ENCODE measurements at places on chromosomes 1 and 21.

GRCh38 chr1:151158326-151158725, 1.9 kb downstream of the TNFAIP8L2 start:
- DNase-seq = peak; percentile 67

- DNase-seq = peak; percentile 39
Measured at GRCh38 chr1:6634371-6635052, 9.8 kb downstream of the THAP3 start.

- peak; percentile 94 for DNase-seq
Measured at GRCh38 chr1:156126630-156127534, 12.4 kb downstream of the LMNA start.

GRCh38 chr21:20308586-20309315, 689.5 kb upstream of the NCAM2 start:
- peak; percentile 38 for DNase-seq

- no peak for DNase-seq
Measured at GRCh38 chr1:29354511-29355098, 118.3 kb downstream of the PTPRU start.

- no peak for DNase-seq
Measured at GRCh38 chr1:70331962-70332361, 22.6 kb downstream of the ANKRD13C start.

DNA sequence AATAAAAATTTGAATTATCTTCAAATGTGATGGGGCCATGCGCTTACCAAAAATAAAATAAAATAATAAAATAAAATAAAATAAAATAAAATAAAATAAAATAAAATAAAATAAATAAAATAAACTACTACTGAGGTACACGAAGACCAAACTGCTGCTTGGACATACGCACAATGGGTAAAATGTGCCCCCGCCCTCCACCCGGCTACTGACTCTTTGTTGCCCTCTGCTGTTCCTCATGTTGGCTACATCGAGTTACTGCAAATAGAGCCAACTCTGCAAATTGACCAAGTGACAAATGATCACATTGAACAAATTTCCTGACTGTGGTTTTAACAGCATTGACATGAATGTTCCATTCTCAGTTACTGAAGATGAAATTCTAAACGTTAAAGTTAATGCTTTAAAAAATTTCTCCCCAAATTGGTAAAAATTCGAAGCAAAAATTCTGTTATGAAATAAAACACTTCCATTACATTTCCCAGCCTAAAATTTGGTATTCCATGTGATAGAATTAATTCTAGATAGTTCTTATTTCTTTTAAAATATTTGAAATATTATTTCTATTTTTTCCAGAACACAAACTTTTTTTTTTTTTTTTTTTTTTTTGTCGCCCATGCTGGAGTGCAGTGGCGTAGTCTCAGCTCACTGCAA, 18.8 kb upstream of the MAP1LC3C start:
- peak; percentile 91 for DNase-seq

DNA sequence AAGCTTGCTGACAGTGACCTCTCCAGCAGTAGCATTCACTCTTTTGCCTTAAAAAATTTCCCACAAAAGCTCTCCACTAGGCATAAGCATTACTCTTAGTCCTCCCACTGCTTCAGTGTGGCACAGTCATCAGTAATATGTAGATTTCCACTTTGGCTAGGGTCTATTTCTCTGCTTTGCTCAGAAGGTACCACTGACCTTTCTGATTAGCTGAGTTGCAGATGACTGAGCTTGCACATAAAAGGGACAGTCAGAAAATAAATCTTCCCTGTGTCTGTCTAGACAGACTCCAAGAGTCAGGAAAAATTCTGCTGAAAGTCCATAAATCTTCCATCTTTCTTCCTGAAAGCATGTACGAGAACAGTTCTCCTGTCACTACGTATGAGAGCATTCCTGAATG, 56.6 kb upstream of the APP start:
- DNase-seq = no peak

DNA sequence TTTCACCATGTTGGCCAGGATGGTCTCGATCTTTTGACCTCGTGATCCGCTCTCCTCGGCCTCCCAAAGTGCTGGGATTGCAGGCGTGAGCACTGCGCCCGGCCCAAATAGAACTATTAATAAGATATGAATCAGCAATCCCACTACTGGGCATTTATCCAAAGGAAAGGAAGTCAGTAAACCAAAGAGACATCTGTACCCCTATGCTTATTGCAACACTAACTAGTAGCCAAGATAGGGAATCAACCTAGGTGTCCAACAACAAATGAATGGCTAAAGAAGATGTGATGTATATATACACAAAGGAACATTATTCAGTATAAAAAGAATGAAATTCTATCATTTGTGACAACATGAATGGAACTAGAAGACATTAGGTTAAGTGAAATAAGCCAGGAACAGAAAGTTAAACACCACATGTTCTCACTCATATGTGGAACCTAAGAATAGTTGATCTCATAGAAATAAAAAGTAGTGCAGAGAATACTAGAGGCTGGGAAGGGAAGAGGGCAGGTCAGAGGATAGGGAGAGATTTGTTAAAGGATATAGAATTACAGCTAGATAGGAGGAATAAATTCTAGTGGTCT, 48.8 kb downstream of the XPR1 start:
- DNase-seq = no peak

- no peak for DNase-seq
Measured at GRCh38 chr1:90881034-90881433, 140.8 kb downstream of the ZNF644 start.

DNA sequence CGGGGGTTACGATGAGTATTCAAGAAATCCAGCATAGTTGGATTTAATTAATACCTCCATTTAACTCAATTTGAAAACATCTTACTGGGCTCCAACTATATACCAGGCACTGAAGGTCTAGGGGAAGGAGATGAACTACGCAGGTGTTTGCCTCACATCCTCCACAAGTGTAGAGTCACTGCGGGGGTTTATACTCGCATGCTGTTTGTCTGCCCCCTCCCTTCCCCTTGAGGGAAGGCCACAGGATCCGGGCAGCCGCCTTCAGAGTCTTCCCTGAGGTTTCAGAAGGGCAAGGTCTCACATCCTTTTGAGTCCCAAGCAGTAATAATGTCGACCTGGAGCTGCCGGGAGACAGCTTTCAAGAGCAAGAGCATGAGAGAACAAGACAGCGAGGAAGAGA, 142.4 kb upstream of the GALNT2 start:
- DNase-seq = no peak

DNA sequence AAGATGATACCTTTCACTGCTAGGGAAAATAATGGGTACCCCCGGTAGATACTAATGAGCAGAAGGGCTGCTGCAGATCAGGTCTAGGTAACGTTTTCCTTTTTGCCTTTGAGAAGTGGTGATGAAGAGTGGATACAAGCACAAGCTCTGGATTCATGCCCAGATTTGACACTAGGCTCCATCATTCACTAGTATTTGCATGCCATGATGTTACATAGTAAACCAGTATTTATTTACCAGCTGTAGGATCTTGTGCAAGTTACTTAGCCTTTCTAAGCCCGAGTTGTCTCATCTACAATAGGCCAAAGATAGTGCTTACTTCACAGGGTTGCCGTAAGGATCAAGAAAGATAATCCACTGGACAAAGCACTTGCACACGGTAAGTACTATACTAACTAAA, 14.2 kb downstream of the PTPN14 start:
- DNase-seq = no peak

GRCh38 chr1:180248176-180248575, 18.1 kb downstream of the LHX4 start:
- DNase-seq = no peak

- DNase-seq = no peak
Measured at GRCh38 chr1:95375174-95375573, 141.2 kb downstream of the RWDD3 start.

- DNase-seq = no peak
Measured at GRCh38 chr1:47984175-47984789, 12.9 kb downstream of the TRABD2B start.

DNA sequence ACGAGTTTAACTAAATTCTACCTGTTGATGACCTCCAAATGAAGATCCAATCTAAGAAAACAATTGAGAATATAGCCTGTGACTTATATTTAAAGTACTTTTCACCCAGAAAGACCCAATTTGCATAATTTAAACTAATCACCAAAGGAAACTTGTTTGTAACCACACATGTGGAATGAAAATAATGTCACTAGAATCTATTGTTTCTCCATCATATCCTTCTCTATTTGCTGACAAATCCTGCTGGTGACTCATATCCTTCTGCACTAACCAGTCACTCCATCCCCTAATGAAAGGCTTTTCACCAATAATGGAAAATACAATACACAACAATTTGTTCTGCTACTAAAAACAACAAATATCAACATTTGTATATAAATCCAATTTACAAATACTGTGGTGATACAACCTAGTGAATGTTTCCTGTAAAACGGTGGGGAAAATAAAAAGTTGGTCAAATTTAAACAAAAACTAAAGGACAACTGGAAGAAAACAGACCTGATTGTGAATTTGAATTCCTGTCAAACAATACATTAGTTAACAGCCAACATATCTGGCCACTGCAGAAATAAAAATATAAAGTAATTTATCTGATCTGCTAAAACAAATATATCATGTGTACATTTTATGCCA, 6.5 kb downstream of the PTP4A2 start:
- peak; percentile 87 for DNase-seq

GRCh38 chr1:171254859-171255258, 6.6 kb downstream of the FMO1 start:
- no peak for DNase-seq

DNA sequence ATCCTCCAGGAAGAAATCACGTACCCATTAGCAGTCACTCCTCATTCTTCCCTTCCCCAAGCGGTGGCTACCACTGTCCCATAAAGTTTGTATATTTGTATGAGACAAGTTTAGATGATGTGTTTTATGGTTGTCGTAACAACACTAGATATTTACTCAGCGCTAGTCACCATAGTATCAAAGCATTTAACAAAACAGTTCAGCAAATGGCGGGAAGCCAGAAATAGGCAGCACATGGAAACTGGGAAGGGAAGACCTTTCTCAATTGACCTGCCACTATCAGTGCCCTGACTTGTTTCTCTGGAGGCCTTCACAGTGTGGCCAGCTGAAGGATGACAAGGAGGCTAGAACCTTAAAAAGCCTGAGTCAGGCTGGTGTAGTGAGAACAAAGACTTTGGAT, 31.1 kb downstream of the CNST start:
- no peak for DNase-seq

DNA sequence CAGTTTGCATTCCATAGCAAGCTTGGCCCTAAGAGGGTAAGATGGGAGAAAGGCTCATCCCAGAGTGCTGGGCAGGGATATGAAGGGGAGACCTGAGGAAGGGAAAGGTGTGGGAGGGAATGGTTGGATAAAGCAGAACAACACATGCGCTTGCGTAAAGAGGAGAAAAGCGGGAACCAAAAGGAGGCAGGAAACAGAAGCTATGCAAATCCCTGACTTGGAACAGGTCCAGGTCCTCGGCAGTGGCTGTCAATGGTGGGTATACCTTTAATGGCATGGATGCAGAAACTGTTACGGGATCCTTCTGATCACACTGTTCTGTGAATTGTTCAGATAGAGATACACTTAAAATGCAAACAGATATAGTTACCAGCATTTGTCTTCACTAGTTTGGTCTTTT, 455.6 kb downstream of the SIPA1L2 start:
- peak; percentile 33 for DNase-seq

DNA sequence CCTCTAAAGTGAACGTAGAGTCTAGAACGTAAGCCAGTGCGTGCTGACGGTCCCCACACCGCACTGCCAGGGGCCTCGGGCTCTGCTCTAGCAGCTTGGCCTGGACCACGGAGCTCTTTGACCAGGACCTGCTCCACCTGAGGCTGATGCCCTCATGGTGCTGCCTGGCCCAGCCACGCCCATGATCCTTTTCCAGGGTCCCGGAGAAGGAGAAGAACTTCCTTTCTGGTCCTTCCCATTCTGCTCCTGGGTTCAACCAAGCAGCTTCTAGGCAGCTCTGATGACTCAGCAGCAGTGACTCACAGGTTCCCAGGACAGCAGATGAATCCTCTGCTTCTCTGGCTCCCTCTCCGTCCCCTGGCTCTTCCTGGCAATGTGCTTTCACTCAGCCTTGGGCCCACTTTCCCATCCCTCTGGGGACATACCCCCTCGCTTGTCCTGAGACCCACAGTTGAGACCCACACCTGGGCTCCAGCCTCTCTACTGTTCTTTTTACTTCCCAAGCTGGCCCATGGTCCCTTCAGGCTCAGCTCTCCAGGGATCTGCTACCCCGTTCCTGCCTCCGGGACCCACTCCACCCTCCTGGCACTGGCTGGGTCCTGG, 246.3 kb upstream of the RAB4A start:
- DNase-seq = peak; percentile 93

DNA sequence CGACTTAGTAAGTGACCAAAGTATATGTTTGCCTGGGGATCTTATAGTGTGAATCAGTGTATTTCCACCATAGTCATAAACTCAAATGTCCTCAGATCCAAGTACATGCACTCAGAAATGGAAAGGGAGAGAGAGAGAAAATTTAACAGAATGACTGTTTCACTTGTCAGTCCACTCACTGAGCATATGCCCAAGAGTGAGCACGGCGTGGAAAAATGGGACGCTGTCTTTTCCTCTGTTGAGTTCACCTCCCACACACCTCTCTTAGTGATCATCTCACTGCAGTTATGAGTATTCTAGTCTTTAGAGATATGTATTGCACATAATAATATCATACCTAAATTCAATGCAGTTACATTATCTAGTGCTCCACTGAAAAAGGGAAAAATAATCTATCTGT, 156.8 kb upstream of the PRMT6 start:
- DNase-seq = no peak

DNA sequence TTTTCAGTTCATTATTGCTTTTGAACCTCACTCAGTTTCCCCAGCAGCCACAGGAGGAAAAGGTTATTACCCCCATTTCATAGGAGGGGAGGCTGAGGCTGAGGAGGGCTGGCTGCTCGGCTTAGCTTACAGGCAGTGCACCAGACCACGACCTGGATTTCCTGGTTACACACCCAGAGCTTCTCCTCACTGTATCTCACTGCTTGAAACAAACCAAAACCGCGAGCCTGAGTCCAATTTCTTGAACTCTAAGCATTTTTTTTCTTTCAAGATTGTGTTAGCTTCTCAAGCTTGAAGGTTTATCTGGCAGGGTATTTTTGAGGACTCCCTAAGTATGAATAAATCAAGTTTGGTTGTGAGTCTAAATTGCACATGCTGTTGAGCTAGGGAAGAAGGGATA, 188.9 kb upstream of the EDN2 start:
- peak; percentile 29 for DNase-seq

DNA sequence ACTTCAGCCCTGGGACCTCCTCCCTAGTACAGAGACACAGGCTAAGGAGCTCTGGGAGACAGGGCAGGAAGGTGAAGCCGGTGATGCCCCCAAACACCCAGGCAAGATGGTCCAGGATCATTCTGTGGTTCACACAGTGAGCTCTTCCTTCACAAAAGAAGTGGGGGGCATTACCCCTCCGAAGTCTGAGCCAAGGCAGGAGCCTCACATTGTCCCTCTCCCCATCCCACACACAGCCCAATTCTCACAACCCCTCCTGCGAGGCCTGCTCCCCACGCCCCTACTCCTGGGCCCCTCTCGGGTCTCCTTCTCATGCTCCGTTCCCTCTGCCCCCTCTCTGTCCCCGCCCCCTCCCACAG, 10.7 kb downstream of the MEF2D start:
- no peak for DNase-seq

DNA sequence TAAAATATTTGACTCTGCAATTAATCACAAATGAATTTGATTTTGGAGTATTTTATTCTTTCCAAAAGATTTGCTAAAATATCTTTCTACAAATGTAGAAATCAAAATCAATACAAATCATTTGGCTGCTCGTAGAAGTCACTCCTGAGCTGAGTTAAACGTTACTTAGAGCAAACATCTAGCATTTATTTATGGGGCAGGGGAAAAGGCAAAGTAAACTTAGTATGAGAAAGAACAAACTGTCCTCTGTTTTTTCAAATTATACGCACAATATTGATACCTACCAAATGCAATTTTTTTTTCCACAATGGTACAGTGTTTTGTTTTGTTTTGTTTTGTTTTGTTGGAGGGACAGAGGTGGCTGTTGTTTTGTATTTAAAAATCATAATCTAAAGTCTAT, 233.8 kb downstream of the TTLL7 start:
- no peak for DNase-seq

Data from suppressor macrophage treated with lipopolysaccharide for 1 hour (primary cell).